ENCODE measurements at places on chromosomes 11 and 22. TPM values are rescaled to one million over a fixed set of nuclear protein-coding genes. Genes with fewer than 3 reads are reported as not detected.
A peak's percentile ranks its signal among the peaks of the same experiment; 100 is the strongest.

Gene MAP4K2
- total RNA-seq = 6.7 TPM

DNA sequence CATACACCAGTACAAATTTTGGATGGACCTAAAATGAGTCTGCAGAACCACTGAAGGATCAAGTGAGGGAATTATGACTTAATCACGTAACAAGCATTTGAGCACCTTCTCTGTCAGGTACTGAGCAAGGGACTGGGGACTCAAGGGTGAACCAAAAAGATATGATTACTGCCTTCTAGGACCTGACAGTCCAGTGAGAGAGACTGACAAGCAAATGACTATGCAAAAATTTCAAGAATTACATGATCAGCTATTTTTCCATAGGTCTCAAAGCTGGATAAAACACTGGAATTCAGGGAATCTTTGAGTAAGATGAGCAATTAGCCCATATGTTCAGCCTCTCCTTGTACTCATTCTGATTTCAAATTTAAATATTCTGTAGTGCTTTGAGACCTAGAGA is 5.2 kb upstream of the STT3A start:
- DNase-seq = no peak

GRCh38 chr22:19769393-19769715 is 8.8 kb downstream of the TBX1 start:
- DNase-seq = no peak

DNA sequence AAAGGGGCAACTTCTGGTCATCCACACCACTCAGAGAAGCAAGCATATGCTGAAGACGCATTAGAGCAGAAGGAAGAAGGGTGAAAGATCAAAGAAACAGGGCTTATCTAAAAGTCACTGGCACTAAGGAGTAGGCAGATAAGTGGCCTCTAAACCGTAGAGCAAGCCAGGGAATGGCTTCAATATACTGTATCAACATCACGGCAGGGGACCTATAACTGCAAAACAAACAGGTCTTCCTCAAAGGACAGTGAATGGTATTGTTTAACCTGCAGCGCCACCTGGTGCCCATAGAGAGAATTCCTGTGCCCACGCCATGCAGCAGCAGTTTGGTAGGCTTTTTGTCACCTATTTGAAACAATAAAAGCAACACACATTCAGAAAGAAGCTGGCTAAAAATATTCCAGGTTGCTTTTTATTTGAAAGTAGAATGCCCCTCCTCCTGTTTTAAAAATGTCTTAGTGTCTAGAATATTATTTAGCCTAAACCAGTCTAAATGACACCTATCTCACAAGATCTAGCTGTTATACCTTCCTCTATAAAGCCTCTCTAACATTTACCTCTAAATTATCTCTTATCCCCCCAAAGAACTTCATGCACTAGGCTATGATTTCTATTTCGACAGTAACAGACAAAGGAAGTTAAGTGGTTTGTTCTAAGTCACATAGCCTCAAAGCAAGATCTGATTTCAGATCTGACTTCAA is 21.8 kb downstream of the SNX19 start:
- DNase-seq = peak; percentile 63

- no peak for DNase-seq
These were observed 215.7 kb upstream of the FOLH1 start for GRCh38 chr11:49424136-49424535.

Gene CD3D
- 0.51 TPM for total RNA-seq

DNA sequence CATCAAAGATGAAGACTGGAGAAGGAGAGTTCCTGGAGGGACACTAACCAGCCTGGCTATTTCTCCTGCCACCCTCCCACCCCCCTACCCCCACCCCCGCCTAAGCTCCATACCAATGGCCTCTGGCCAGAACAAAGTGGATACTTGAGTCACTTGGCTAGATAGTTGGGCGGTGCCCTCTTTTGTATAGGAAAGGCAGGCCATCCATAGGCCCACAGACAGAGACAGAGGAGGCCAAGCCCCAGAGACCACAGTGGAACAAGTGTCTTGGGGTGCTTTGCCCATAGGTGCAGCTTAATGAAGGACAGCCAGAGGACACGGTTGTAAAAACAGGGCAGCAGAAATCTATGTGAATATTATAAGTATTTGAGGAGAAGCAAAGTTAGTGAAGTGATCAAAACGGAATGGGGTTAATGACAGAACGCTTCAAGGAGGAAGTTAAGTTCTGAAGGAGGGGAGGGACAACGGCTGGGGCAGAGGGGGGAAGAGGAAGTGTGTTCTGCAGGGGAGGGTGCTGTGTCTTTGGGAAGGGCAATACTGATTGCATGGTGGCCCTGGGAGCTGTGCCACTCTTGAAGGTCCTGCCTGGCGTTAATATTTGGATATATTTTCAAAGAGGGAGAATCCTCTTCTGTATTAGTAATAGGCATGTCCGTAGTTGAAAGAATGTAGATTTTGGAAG is 32.7 kb downstream of the FLI1 start:
- no peak for DNase-seq

GRCh38 chr11:92253421-92253820 is 28.8 kb downstream of the FAT3 start:
- no peak for DNase-seq

- DNase-seq = no peak
These were observed 42.1 kb downstream of the CADM1 start for GRCh38 chr11:115462004-115462541.

DNA sequence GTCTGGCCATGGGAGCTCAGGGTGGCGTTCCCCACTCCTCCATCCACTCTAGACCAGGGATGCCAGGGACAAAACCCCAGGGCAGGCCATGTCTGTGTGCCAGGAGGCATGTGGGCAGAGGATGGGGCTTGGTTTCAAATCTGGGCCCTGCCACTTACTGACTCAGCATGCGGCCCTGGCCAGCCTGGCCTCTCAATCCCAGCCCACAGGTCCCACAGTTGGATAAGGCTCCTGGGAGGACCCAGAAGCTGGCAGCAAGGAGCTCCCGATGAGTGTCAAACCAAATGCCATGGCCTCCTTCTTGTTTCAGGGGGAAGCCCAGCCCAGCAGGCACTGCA is 1290.4 kb downstream of the BRD1 start:
- no peak for DNase-seq

DNA sequence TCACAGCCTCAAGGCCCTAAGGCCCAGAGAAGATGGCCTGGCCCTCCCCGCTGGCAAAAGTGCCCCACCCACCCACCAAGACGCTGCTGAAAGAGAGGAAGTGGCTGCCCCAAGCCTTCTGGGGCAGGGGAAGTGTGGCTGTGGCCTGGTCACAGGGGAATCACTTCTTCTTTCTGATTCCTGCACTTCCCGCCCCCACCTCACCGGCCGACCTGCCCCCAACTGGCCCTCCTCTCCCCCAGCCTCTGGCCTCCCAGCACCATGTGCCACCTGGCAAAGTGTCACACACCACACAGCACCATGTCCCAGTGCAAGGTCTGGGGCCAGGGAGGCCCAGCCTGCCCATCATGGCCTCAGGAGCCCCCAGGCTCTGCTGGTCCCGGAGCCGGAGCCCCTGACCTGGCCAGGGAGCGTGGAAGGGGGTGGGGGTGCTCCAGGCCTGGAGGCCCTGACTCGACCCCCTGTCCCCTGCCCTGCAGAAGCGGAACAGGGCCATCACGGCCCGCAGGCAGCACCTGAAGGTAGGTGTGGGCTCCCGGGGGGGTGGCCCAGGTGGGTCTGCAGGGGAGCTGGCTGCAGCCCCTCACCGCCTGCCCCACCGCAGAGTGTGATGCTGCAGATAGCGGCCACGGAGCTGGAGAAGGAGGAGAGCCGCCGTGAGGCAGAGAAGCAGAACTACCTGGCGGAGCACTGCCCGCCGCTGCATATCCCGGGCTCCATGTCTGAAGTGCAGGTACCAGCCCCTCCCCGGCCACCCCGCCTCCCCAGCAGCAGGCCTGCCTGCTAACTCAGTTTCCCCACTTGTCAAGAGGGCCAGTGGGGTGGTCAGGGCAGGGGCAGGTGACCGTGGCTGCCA is 1.4 kb downstream of the TNNI2 start:
- DNase-seq = no peak

DNA sequence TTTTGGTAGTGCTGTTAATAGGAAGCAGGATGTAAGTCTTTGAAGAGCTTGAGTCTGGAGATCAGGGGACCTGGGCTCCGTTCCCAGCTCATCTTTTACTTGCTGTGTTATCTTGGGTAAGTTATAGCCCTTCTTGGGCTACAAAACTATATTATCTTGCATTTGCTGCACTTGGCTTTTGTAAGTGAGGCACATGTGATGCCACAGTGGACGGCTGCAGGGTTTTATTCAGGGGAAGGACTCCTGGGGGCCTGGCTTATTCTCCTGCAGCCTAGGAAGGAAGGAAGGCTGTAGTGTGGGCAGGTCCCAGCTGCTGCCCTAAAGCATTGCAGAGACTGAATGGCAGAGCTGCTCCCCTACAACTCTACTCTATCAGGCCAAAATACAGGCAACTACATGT is 6.4 kb downstream of the CD82 start:
- no peak for DNase-seq

Gene GRIA4
- 1.2 TPM for total RNA-seq

DNA sequence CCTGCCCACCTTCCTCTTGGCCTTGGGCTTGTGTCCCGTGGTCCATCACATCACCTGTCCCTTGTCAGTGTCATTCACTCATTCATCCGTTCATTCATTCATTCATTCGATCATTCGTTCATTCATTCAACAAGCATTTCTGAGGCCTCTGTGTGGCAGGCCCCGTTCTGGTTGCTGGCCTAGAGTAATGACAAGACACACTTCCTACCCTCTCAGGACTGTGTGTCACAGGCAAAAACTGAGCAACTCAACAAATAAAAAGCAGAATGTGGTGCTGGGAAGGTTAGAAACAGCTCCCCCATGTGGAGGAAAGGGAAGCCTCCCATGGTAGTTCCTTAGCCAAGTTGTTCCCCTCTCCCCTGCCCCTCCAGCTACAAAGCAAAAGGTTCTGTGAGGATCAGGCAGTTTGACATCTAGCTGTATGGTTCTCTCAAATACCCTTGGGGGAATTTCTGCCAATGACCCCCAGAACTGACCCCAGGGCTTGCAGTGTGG is 1.6 kb upstream of the OMP start:
- DNase-seq = peak; percentile 26

GRCh38 chr11:111441443-111441842 is 62.4 kb upstream of the POU2AF1 start:
- DNase-seq = peak; percentile 73

- DNase-seq = no peak
These were observed 136.0 kb upstream of the SORL1-AS1 start for GRCh38 chr11:121588747-121589146.

- no peak for DNase-seq
These were observed 116.5 kb downstream of the PTPRJ start for GRCh38 chr11:48096588-48097525.

DNA sequence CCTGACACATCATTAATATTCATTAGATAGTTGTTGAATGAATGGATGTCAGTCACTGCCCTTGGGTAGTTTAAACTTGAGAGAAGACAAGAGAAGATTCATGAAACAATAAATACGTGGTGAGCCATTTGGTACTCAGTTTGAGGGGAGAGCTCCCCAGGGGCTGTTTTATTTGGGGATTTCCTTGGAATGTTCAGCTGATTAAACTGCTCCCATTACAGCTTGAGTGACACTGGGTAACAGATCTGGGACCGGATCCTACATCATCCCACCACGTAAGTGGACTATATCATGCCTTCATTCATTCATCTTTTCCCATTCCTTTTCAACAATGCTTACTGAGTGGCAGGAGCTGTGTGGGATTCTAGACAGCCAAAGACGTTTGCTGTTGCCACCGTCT is 162.0 kb downstream of the FAT3 start:
- no peak for DNase-seq

DNA sequence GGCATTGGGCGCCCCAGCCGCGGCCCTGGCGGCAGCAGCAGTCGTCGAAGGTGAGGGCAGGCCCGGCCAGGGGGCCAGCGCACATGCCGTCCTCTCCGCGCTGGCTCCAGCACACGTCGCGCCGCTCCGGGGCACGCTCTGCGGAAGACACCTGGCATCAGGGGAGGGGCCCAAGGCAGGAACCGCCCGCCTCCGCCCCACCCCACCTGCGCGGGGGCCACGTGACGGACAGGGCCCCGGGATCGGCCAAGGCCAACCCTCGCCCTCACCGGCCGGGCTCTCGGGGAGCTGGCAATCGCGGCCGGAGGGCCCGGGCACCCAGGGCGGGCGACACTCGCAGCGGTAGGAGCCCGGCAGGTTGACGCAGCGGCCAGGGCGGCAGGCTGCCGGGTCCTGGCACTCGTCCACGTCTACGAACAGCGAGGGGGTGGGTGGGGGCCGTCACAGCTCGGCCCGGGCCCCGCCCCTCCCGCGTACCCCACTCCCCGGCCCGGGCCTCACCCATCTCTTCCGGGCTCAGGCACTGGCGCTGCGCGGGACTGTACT is 14.9 kb downstream of the SCYL1 start:
- DNase-seq = no peak

Gene HDAC10
- 5.1 TPM for total RNA-seq

DNA sequence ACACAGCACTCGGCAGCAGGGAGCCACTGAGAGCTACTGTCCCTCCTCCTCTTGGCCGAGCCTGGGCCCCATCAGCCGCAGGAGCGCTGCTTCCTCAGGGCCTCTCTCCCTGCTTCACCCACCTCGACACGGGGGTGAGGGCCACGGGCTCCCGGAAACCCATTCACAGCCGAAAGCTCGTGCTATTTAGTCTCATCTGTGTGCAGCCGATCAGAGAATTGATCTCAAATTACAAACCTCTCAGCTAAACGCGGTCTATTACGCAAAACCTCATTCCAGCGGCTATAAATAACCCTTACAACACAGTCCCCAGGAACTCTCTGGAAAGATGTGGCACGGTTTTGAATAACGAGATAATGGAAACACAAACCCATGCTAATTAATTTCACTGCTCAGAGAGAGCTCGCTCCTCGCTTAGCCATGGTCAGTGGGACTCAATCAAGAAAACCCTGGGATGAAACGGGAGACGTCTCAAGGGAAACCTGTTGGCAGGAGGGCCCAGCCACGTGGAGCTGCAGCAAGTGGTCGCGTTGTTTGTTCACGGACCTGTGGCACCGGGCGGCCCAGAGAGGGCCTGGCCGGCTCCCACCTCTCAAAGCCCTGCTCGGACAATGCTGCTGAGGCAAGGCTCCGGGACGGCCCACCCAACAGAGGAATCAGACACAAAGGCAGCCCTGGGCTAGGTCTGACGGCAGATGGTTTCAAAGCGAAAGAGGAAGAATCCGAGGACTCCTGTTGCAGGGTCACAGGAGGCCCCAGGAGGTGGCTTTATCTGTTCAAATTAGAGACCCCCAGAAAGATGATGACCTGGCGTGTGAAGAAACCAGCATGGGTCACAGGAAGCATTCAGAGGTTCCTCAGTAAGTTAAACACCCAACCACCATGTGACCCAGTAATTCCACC is 210.5 kb downstream of the CTTN start:
- DNase-seq = peak; percentile 47

- peak; percentile 96 for DNase-seq
These were observed 13.9 kb downstream of the SLC35E4 start for GRCh38 chr22:30649430-30650007.

Gene PACSIN3
- 32.5 TPM for total RNA-seq

Gene GLYATL1
- total RNA-seq = not detected
